ENCODE measurements at places on chromosomes 1 and 21. TPM values are rescaled to one million over a fixed set of nuclear protein-coding genes. Genes with fewer than 3 reads are reported as not detected.

The CYP4Z1 gene
- 1.2 TPM for total RNA-seq

The FCRL4 gene
- total RNA-seq: not detected

The S100A5 gene
- total RNA-seq: not detected

The UBL4B gene
- total RNA-seq: not detected

The RAB3B gene
- total RNA-seq: 2.0 TPM

The OR10J4 gene
- total RNA-seq: not detected

The LCE1A gene
- total RNA-seq: not detected

The SLC5A3 gene
- total RNA-seq: 17.9 TPM
